ENCODE measurements at places on chromosomes 3 and 15.

- DNase-seq = no peak
Measured at GRCh38 chr3:124893526-124893925, 6.4 kb upstream of the ITGB5 start.

- DNase-seq = no peak
Measured at GRCh38 chr3:143234526-143234925, 115.0 kb downstream of the CHST2 start.

DNA sequence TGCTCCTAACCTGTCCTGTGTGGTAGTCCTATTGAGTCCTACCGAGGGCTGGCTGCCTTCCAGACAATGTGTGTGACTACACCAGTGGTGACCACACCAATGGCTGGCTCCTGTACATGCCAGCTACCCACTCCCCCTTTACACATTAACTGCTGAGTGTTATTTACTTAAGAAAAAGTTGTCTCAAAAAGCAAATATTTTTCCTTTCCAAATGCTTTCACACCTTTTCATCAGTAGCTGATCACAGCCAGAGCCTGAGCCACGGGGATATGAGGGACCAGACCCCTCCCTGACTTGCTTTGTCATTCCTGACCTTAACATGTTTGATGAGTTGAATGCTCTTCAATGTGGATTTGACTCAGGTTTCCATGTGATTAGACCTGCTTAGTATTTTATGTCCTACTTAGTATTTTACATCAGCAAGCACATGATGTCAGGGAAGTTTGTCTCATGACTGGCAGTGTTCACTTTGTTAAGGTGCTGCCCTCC, 29.6 kb upstream of the GREM1 start:
- DNase-seq = no peak

DNA sequence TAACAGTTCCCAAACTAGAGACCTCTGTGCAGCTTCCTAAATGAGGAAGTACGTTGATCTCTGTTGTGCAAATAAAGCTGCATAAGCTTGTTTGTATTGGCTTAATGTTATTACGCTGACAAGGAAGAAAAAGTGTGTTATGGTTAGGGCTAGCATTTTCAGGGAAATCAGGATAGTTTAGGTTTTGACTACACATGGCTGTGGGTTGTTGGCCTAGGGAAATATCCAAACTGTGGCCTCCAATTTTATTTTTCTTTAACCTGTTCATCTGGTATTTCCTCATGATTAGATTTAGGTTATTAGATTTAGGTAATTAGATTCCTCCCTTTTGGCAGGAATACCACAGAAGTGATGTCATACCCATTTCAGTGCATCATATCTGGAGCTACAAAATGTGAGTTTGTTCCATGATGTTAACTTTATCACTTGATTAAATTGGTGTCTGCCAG, 8.7 kb upstream of the MCCC1 start:
- no peak for DNase-seq

GRCh38 chr3:122598556-122598955, 21.1 kb downstream of the PARP15 start:
- DNase-seq = no peak
